ENCODE measurements at places on chromosomes 16 and 17.

DNA sequence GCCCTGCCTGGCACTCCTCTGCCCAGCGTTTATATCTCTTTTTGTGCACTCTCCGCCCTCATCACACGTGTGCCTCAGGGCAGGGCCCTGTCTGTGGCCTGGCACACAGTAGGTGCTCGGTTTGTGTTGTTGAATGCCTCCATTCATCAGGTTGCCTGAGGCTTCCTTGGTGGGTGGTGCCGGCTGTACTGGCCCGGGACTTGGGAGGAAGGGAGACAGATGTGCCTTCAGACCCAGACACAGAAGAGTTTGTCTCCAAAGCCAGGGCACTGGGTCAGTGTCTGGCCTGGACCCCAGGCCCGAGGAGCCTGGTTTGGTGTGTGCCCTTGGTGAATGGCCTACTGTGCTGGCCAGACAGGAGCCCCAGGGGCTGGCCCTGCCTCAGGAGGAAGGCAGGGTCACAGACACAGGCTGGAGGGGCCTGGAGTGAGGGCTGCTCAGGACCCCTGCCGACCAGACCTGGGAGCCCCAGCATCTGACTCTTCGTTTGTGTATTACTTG, 71.6 kb downstream of the RAI1 start:
- no peak for DNase-seq

DNA sequence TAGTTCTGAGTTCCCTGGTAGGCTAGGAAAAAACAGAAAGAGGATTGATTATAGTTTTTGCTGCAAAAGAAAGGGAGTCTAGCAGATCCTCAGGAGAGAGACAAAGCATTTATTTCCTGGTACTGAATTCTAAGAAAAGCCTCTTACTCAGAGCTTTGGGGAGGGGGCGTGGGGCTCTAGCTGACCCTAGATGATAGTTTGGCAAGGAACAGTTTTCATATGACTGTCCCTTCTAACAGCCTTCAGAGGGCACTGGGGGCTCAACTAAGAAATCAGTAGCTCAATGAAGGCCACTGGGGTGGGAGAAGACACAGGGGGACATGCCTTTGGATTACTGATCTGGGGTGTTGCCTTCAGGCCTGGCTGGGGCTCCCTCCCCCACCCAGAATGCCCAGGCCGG, 4.0 kb downstream of the CA7 start:
- no peak for DNase-seq

DNA sequence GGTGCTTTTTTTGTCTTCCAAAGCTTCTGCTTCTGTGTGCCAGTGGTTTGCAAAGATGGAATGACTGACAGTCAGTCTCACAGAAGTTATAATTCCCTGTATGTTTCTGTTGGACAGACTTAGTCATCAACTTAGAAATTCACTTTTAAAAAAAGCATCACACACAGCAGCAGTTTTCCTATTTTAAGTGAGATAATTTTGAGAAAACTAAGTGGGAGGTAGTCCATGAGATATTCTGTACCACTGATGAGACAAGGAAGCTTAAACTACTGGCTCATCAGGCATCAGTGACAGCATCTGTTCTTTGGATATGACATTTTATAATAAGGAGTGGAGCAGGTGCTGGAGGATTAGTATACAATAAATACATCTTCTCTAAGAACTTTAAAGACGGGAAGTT, 20.0 kb downstream of the CNP start:
- DNase-seq = no peak

- DNase-seq = peak; percentile 81
Measured at GRCh38 chr17:37813751-37814150, 68.9 kb upstream of the HNF1B start.

DNA sequence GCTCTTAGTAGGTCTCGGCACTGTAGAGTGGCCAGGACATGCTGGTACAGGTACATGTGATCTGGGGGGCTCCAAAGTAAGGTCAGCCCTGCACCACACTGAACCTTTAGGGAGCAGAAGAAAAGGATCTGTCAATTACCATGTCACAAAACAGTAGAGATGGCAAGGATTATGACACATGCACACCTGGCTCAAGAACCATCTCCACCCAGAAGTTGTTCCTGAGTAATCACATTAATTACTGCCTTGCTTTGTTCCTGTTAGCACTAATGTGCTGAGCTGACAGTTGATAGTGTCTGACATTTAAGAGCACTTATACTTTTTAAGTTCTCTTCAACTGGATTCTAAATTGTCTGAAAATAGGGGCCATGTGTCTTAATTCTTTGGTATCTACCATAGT, 9.5 kb downstream of the BLTP2 start:
- no peak for DNase-seq

DNA sequence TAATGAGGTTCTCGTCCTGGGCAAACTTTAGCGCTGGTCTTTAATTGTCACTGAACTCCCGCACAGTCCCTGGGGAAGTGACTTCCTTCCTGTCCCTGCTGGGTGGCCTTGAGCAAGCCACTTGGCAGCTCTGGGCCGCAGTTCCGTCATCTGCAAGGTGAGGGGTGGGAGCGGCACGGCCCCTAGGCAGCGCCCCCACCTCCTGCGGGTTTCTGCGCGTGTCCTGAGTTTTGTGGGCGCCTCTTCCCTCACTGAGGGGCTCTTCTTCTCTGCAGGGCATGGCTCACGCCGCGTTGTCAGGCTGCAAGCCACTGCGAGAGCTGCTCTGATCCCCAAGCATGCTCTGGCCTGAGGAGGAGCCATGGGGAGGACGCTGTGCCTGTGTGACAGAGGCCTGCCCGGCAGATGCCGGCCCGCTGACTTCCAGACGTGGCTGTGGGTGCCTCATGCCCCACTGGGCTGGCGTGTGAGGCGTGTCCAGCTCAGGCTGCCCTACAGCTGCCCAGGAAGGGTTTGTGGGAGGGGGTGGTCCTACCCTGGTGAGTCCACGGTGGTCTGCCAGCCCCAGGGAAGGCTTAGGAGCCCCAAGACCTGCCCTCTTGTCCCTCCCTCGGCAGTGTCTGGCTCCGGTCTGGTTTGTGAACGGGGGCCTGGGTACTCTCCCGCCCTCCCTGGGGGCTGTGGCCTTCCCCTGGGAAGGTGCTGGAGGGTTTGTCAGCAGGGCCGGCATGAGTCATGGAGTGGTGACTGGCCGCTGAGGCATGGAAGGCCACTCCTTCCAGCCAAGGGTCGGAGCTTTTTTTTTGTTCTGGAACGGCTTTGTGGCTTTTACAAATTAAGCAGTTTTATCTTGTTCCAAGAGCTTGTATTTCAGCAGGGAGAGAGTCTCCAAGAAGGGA, 182.0 kb downstream of the SEC14L1 start:
- DNase-seq = peak; percentile 99

Data from GM04504 (cell line).